Activated T-cell treated with anti-CD3 and anti-CD28 coated beads, Interleukin-2, amount 50 U/mL, for 1 hour (primary cell): ENCODE measurements at places on chromosomes 2 and 18.

DNA sequence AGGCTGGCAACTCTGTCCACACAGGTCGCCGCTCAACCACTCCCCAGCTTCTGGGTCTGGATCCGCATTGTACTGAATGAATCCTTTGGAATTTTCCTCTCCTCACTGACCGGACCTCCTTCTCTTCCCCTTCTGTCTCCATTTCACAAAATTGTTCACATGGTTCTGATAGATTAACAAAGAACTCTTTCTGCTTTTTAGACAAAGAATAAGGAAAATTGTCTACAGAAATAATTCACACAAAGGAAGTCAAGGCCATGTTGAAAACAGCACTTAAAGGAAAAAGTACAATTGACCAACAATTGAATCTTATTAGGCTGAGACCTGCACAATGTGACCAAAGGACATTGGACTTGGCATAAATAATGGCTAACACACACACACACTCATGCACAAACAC, 73.6 kb upstream of the GLI2 start:
- no peak for DNase-seq

GRCh38 chr2:158482594-158482993, 25.8 kb downstream of the PKP4 start:
- no peak for DNase-seq

DNA sequence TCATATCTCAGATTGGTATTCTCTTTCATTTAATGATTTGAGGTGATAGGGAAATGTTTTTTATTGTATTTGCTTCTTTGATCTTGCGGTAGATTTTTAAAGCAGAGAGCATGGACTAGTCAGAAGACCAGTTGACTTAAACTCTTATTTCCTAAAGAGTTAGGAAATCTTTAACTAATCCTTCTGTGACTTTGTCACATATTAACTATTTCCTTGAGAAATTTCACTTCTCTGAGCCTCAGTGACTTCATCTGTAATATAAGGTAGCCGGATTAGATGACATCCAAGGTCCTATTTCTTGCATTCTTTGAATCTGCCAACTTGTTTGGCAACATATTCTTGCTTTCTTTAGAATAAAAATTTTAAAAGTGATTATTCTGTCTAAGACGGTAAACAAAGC, 55.6 kb downstream of the MTX2 start:
- DNase-seq: no peak

GRCh38 chr2:42809131-42809818, 16.9 kb upstream of the HAAO start:
- no peak for DNase-seq

DNA sequence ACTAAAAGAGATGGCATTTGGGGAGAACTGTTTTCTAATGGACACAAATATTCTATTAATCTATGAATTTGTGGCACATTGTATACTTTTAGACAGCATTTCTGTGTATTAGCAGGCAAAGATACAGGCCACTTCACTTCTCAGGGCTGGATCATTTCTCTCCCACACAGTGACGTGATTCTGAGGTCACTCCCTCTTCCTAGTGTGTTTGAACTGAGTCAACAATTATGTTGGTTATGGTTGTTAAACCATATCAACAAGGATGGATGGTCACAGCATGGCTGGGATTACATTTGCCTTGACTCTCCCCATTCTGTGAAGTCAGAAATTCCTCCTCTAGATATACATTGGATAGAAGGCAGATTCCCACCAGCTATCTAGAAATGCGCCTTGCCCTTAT, 11.6 kb downstream of the NOSTRIN start:
- no peak for DNase-seq

- DNase-seq: no peak
Measured at GRCh38 chr18:39178166-39178565, 1612.6 kb upstream of the CELF4 start.

- no peak for DNase-seq
Measured at GRCh38 chr2:12534646-12535263, 182.0 kb upstream of the TRIB2 start.

DNA sequence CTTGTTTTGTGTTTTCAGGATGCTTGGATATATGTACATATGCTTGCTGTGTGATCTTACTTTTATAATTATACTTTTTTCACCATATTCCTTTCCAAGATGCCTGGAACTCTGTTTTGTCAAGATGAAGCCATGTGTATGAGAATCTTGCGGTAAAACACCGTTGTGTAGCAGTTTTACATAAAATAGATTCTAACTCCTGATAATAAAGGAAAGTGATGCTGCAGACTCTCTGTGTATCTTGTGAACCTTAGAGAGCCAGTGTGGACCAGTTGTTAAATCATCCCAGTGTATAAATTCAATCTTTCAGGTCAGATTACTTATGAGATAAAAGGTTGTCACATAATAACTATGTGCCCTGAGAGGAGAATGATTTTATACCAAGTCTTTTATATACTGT, 12.5 kb upstream of the ITGA4 start:
- no peak for DNase-seq

DNA sequence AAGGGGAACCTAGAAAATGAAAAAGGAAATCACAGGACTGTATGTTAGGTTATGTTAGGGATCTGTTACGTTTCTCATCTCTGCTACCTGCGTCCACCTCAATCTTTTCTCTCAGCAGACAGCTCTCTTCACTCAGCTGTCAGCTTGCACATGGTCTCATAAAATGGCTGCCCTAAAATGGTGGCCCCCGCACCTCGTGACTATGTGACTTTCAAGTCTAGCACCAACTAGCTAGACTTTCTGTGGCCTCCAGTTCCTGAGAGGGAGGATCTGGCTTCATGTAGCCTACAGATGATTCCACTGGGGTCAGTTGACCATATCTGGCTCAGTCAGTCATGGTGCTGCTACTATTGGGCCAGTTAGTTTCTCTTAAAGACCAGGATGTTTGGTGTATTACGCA, 147.2 kb upstream of the SLC1A4 start:
- no peak for DNase-seq

DNA sequence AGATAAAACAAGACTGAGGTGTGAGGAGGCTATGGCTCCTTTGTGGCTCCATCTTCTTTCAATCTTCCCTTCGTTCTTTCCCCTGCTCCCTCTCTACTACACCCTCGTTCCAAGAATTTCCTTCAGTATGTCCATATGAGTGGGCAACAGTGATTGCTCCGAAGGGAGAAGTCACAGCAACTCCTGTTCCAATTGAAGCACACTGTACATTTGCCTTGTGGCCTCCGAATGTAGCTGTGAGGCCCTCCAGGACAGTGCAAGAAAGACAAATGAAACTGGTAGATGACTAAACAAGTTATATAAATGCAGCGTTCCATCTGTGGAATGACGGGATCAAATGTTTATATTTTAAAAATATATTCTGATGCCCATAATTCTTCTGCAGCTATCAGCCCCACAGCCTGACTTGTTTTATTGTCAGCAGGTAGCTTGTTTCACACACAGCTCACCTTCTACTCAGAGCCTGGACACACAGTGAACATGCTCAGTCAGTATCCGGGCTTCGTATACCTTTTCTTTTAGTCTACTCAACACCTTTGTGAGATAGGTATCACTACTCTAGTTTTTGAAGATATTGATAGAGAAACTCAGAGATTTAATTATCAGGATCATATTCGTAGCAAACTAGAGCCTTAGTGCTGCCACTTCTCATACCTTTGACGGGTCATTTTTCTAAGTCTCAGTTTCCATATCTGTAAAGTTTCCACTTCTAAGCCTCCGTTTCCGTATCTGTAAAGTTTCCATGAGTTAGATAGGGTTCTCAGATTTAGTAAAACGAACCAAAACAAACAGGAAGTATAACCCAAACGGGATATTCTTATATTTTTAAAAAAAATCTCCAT, 216.7 kb upstream of the STON1 start:
- DNase-seq: no peak

- no peak for DNase-seq
Measured at GRCh38 chr18:64271975-64272659, 123.2 kb upstream of the LINC00305 start.
